ENCODE measurements at places on chromosomes 16 and 17. TPM values are rescaled to one million over a fixed set of nuclear protein-coding genes. Genes with fewer than 3 reads are reported as not detected.

DNA sequence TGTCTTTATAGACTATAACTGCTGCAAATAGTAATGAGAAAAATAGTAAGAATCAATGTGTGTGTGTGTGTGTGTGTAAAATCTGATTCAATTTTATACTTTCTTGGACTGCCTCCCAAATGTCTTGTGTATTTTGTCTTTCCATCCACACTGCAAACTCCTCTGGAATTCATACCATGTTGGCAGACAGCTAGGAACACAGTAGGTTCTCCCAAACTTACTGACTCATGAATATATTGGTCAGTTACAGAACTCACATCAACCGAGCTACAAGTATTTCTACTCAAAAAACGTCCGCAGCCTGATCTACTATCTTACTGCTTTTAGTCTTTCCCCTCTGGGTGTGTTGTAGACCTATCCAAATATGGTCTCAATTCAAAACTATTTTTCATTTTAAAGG is 542.7 kb upstream of the PSMD7 start:
- DNase-seq = no peak

The PRAC1 gene
- total RNA-seq = not detected

DNA sequence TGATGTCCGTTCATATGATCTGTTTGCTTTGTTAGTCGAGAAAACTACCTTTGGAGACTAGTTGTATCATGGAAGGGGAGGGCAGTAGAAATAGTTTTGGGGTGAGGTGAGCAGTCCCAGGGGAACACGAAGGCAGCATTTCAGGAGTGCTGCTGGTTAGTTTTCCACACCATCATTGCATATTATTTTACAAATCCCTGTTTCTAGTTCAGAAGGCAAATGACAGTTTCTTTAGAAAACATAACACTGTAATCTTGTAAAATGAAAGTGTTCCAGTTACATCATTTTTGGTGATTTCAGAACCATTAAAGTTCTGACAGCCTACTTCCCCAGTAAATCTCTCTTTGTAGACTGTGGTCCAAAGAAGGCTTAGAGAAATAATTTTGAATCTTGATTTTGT is 25.4 kb downstream of the BANP start:
- no peak for DNase-seq

DNA sequence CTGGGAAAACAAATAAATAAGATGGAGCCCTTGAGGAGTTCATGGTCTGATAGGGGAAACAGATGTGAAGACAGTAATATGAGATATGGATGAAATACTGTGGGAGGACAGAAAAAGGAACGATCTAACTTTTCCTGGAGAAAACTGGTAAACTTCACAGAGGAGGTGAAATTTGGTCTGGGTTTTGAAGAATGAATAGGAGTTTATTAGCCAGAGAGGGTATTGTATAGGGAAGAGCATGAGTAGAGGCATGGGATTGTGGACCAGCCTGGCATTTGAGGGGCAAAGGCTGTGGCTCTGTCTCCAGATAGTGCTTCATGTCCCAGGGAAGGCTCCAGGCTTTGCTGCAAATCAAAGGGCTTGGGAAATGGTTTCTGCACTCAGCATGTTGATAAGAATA is 1.6 kb downstream of the LPO start:
- DNase-seq = no peak

Data from dermis microvascular lymphatic vessel endothelial cell (primary cell).